ENCODE measurements at places on chromosomes 11 and 22.

DNA sequence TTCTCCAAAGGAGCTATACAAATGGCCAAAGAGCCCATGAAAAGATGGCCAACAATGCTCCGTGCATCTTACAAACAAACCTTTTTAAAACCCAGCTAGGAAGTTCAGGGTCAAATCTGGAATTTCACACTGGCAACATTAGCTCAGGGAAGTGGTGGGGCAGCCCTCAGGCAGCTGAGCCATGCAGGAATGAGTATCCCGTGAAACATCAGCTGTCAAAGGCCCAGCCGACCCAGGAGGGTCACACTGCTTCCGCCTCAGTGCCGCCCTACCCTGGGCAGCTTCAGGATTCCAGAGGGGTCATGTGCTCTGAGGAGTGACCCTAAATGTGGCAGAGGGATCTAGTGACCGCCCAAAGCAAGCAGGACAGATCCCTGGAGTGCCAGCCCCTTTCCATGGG, 73.4 kb downstream of the LINC01488 start:
- DNase-seq = peak; percentile 72

- DNase-seq = no peak
Measured at GRCh38 chr22:49087716-49088601, 739.7 kb downstream of the BRD1 start.

GRCh38 chr11:18171377-18172000, 1.1 kb upstream of the MRGPRX4 start:
- DNase-seq = peak; percentile 22

DNA sequence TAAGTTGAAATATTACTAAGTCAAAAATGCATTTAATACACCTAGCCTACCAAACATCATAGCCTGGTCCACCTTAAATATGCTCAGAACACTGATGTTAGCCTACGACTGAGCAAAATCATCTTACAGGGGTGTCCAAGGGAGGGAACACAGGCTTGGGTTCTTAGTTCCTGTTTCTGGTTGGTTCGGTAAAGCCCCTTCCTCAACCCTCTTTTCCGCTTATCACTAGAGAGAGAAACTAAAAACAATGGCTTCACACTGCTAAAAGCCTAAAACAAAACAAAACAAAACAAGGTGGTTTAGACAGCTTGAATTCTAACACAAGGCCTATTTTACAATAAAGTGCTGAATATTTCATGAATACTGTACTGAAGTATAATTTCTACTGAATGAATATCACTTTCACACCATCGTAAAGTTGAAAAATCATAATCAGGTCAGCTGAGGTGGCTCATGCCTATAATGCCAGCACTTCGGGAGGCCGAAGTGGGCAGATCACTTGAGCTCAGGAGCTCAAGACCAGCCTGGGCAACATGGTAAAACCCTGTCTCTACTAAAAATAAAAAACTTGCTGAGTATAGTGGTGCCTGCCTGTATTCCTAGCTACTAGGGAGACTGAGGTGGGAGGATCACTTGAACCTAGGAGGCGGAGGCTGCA, 118.0 kb downstream of the SIK3 start:
- no peak for DNase-seq

DNA sequence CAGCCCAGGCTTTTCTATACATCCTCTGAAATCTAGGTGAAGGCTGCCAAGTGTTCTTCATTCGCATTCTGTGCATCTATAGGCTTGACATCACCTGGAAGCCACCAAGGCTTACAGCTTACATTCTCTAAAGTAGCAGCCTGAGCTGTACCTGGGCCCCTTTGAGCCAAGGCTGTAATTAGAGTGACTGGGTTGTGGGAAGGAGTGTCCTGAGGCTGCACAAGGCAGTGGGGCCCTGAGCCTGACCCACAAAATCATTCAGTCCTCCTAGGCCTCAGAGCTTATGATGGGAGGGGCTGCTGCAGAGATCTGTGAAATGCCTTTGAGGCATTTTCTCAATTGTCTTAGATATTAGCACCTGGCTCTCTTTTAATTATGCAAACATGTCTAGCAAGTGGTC, 33.0 kb upstream of the RDX start:
- no peak for DNase-seq

DNA sequence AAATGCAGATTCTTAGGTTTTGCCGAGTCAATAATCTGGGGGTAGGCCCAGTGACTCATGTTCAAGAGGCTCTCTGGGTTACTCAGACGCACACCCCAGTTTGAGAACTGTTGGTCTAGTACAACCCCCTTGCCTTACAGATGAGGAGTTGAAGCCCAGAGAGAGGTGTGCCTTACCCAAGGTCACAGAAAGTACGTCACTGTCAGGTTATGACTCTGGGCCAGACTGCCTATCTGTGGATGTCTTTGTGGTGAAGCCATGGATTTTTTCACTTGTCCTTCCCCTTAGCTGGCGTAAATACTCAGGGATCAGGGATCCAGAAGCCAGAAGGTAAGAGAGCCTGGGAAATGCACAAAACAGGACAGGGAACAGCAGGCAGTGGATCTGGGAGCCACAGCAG, 25.2 kb upstream of the NECTIN1 start:
- no peak for DNase-seq

DNA sequence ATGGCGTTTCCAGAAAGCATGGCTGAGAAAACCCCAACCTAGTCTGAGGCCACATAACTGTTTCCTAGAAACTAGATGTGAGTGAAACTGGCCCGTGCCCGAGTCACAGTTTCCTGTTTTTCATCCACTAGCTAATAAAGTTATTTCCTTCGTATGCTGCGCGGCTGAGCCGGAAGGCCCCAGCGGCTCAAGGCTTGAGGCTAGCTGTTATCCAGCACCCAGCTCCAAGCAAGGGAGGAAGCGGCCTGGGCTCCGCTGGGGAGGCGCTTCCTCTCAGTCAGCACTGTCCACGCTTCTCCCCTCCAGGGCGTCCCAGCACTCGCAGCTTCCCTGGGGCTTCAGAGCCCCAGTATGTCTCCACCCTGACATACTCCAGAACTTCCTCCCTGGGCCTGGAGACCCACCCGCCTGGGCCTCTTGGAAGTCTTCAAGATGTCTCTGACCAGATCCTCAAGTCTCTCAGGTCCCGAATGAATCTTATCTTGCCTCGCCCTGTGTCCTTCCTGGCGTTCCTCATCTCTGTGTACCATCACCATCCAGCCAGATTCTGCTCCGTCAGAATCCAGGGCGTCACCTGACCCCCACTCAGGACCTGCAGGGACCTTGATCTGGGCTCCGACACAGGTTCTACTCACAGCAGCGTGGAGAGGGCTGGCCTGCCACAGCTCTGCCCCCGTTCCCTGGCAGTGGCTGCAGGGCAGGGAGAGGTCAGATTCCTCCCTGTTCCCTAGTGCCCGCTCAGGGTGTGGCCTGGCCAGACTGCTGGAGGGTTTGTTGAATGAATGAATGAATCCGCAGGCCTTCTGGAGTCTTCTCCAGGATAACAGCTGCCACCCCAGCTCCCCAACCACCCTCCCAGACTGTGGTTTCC, 81.9 kb downstream of the LRRC32 start:
- no peak for DNase-seq

DNA sequence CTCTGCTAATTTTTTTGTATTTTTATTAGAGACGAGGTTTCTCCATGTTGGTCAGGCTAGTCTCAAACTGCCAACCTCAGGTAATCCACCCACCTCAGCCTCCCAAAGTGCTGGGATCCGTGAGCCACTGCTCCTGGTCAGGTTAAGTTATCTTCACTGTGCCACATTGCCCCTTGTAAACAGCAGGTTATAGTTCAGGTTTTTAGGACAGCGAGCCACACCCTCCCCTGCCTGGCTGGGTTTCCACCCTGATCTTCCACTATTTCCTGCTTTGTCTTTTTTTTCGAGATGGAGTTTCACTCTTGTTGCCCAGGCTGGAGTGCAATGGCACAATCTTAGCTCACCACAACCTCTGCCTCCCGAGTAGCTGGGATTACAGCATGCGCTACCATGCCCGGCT, 16.1 kb downstream of the ACO2 start:
- DNase-seq = no peak

GRCh38 chr22:34814260-34815025, 251.5 kb upstream of the ISX start:
- peak; percentile 37 for DNase-seq

- DNase-seq = no peak
Measured at GRCh38 chr22:24134090-24134846, 47.0 kb upstream of the SUSD2 start.

DNA sequence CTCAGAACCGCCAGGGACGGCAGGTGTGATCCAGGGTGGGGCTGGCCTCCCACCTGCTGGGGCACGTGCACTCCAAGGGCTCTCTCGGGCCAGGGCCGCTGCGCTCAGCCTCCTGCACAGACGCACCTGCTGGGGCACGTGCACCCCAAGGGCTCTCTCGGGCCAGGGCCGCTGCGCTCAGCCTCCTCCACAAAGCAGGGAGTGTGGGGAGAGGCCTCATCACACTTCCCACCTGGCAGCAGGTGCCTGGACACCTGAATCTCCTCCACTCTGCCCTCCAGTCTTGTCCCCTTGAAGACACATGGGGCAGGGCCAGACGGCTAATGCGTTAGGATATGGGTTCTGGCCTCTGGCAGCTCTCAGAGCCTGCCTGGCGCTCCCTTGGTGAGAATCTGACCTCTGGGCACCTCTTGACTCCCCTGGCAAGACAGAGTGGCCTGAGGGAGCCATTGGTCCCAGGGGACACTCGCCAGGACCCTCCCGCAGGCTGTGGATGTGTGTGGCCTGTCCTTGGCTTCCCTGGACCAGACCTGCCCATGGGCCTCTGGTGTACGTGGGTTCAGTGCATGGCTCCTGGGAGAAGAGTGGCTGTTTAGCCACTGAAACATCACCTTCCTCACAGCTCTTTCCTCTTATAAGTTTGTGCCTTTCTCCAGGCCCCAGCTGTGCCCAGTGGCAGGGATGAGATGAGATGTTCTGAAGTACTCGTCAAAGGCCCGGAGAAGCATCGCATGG, 73.5 kb downstream of the BRD1 start:
- no peak for DNase-seq

GRCh38 chr11:18692941-18693760, 5.4 kb upstream of the TMEM86A start:
- no peak for DNase-seq

GRCh38 chr11:112744041-112744440, 217.2 kb upstream of the NCAM1 start:
- DNase-seq = no peak

GRCh38 chr22:19970479-19971275, 29.1 kb upstream of the TXNRD2 start:
- peak; percentile 37 for DNase-seq

DNA sequence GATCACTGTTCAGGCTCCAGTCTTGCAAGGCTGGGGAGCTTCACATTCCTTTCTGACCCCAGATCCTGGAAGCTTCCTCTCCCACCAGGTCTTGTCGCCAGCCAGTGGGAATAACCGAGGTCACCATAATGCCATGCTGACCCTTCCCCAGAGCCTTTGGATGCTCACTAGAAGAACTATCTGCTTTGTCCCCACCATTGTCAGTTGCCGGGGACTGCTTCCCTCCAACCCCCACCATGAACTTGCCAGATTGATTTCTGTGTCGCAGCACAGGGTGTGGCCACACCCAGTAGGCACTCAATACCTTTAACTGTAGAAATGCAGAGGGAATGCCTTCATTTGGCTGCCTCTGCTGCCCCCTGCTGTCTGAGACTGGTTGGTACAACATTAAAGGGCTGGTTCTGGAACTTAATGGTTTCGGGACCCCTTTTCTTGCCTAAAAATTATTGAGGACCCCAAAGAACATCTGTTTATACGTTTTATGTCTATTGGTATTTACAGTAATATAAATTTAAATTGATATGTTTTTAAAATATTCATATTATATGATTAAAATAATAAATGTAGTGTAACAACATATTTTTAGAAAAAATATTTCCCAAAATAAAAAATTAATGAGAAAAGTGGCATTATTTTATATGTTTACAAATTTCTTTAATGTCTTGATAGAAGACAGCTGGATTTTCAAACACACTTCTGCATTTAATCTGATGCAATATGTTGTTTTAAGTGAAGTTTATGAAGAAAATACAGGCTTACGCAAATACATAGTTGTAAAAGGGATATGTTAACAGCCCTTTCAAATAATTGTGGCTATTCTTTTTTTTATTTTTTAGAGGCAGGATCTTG, 6.7 kb upstream of the GDPD5 start:
- peak; percentile 57 for DNase-seq
